ENCODE measurements at places on chromosomes 2 and 18.

DNA sequence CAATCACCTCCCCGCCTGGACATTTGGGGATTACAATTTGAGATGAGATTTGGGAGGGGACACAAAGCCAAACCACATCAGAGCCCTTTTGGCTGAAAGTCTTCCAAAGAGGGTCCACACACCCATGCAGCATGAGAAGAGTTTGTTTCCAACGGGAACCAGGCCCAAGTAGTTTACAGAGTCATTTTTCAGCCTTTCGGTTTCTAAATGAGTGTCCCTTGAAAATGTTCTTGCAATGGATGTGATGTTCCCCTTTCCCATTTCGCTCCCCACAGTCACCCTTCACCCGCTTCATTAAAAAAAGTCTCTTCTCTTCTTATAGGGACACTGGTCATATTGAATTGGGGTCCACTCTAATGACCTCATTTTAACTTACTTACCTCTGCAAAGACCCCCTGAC is 157.4 kb downstream of the ARL4C start:
- DNase-seq: no peak

DNA sequence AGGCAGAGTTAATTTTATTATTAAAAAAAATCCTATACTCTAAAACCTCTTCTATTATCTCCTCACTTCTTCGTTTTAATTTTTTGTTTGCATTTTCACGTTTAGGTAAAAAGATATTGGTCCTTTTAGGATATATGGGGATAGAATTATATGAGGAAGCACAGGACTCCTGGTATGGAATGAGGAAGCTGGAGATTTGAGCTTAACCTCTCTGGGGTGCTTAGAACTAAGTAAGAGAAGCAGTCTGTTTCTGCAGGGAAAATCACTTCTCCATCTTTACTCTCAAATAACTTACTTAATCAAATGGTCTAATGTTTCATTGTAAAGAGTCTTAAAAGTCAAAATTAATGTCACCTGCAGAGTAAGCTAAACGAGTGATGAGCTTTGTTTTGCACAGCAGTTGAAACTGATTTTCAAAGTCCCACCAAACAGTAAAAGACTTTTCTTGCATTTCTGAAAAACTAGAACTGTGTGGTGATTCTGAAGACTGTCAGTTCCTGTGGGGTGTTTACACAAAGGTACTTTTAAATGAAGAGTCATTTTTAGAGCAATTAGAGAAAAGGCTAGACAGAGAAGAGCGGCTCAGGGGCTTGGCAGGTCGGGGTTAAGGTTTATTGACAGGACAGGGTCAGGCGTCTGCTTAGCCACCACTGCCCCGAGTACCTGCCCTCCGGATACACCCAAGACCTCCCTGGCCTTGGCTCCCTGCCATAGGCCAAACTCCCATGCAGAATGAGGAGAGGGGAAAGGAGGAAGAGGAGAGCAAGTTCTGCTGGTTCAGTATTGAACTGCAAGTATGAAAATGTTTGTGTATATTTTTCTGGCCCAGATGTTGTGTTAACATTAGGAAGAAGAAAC is 21.6 kb downstream of the METAP1D start:
- DNase-seq: peak; percentile 29

DNA sequence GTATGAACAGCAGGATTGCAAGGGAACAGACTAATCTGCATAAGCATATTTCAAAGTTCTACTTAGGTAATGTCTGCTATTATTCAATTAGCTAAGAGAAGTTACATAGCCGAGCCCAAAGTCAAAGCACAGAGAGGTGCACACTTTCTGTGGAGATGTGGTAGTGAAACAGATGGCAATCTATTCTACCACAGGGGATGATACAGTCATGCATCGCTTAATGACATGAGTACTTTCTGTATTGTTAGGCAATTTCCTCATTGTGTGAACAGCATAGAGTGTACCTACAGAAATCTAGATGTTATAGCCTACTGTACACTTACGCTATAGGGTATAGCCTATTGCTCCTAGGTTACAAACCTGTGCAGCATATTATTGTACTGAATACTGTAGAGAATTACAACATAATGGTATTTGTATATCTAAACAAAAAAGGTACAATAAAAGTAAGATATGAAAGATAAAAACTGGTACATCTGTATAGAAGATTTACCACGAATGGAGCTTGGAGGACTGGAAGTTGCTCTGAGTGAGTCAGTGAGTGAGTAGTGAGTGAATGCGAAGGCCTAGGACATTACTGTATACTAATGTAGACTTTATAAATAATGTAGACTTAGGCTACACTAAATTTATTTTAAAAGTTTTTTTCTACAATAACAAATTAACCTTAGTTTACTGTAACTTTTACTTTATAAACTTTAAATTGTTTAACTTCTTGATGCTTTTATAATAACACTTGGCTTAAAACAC is 197.6 kb downstream of the MBD5 start:
- no peak for DNase-seq

DNA sequence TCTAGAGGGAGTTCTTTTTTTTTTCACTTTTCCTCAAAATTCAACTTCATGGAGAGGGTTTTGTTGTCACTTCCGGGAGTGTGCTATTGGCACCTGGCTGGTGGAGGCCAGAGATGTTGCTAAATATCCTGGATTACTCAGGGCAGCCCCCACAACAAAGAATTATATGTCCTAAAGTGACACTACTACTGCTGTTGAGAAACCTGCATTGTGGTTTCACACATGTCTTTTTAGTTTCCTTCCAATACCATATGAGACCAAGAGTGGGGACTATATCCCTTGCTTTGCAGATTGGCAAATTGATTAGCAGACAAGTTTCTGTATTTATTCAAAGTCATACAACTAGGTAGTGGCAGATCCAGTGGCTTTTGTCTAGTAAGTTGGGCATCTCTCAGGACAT is 826.8 kb downstream of the TRIB2 start:
- no peak for DNase-seq

- no peak for DNase-seq
These were observed 47.4 kb upstream of the KIDINS220 start for GRCh38 chr2:8884812-8885211.

DNA sequence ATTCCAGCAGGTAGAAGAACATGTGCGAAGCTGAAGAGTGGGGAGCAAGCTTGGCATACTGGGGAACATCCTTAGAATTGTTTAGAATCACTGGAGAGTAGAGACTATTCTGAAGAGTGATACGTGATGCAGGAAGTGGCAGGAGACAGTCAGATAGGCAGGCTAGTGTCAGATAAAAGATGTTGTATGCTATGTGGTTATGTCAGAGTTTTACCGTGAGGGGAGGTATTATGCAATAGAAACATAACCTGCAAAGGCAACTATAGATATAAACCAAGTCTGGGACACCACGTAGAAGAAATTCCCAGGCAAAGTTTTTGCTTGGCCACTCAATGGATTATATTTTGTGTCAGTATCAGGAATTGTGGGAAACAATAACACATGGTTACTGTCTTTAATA is 62.0 kb upstream of the ZSWIM2 start:
- no peak for DNase-seq

- no peak for DNase-seq
These were observed 334.5 kb downstream of the PTPRM start for GRCh38 chr18:7901657-7902056.

DNA sequence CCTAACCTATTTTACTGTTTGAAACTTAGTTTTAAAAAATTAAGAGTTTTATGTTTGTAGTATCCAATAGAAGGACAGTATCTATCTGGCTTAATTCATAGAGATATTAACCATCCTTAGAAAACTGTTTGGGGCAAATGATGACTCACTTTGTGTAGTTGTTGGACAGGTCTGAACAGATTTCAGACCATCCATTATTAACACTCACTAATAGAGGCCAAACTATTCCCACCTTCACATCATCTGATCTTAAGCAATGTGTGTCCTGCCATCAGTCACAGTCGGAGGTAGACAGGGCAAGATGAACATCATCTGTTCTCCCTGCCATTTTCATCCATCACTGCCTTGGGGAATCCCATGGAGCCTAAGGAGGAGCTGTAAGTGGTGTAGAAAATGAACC is 164.6 kb upstream of the DCC start:
- no peak for DNase-seq

DNA sequence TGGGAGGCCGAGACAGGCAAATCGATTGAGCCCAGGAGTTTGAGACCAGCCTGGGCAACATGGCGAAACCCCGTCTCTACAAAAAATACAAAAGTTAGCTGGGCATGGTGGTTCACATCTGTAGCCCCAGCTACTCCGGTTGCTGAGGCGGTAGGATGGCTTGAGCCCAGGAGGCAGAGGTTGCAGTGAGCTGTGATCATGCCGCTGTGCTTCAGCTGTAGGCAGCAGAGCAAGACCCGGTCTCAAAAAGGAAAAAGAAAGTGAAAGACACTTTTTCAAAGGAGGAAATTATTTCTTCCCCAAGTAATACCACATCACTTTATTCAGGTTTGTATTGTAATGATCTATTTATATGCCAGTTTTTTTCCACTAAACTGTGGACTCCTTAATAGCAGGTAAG is 35.7 kb upstream of the TAF4B start:
- DNase-seq: no peak

GRCh38 chr2:143705108-143705707 is 576.0 kb downstream of the ARHGAP15 start:
- peak; percentile 30 for DNase-seq

Data from adipocyte (in vitro differentiated cells).